Activated CD4-positive, alpha-beta T cell treated with anti-CD3 and anti-CD28 coated beads, Interleukin-2, amount 50 U/mL, for 24 hours (primary cell): ENCODE measurements at places on chromosomes 7 and 10.

DNA sequence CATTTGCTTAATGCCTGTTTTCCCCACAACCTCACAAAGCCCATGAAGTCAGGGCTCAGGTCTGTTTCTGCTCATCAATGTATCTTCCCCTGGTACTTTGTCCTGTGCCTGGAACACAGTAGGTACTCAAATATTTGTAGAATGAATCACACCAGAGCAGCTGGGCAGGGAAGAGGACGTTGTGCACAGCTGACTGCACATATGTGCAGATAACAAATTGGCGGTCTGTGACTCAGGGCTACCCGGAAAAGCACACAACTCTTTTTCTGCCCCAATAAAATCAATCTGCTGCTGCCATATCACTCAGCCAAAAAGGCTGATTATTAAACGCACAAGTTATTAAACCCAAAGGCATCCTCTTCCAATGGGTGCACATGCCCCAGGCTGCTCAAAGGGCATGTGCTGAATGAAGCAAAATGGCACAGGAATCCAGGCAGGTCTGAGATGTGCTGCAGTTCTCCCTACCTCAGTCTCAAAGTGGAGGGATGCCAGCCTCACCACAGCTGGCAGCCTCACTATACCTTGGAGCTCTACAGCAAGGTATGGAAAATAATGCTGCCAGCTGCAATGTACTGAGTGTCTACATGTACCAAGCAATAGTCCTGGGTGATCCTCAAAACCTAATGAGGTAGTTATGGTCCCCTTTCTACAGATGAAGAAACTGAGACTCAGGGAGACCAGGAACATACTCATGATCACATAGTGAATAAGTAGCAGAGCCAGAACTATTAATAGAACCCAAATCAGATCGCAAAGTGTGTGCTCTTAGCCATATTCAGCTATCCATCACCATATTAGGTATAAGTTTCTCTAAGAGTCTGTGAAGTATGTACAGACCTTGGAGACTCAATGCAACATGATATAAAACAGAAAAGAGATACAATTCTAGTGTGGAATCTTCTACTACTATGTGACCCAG, 43.4 kb downstream of the SORBS1 start:
- DNase-seq = no peak

DNA sequence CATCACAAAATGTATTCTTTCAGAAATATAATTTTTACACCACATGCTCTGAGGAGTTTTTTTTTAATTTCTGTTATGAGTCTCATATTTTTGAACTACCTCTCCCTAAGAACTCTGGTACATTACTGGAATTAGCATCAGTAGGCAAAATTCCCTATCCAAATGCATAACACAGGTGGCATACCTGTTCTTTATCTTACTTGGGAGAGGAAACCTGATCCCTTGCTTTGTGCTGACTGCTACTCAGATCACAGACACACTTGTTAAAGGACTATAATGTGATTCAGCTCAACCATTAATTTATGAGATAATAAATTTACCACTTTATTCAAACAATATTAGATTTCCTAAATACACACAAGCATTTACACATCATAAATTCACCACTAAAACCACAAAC, 617.2 kb downstream of the GRM8 start:
- DNase-seq = no peak

GRCh38 chr10:57960406-57960805, 307.3 kb downstream of the IPMK start:
- no peak for DNase-seq

GRCh38 chr10:12561720-12562119, 212.4 kb downstream of the CAMK1D start:
- no peak for DNase-seq

GRCh38 chr7:1859266-1860035, 189.4 kb downstream of the ELFN1 start:
- no peak for DNase-seq

GRCh38 chr7:128692623-128693270, 20.7 kb downstream of the GARIN1A start:
- DNase-seq = no peak

DNA sequence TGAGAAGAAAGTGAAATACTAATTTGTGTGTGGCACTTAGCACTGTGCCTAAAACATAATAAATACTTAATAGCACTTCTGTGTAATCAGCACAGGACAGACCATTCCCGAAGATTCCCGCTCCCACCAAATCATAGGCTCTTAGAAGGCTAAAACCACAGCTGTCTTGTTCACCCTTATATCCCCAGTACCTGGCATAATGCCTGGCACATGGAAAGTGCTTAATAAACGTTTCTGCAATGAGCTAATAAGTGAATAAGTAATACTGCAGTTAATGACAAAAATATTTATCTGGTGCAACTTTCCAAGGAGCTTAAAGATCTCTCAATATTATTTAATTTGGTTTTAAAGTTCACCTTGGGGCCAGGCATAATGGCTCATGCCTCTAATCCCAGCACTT, 43.2 kb downstream of the MTURN start:
- DNase-seq = no peak

DNA sequence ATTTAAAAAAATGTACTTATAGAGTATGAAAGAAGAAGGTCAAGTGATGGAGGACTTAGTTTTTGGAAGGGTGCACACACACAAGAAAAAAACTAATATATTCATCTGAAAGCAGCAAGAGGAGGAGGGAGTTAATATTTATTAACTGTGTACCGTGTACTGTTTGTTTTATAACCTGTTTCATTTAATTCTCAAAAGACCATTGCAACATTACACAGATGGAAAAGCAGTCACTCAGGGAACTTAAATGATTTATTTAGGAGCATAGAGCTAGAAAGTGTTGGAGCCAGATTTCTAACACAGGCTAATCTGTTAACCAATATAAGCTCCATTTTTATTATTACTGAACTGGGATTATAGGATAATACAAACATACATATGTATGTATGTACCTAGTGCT, 36.7 kb downstream of the GLCCI1 start:
- no peak for DNase-seq

- DNase-seq = no peak
These were observed 67.8 kb downstream of the EGFR start for GRCh38 chr7:55086413-55087201.

DNA sequence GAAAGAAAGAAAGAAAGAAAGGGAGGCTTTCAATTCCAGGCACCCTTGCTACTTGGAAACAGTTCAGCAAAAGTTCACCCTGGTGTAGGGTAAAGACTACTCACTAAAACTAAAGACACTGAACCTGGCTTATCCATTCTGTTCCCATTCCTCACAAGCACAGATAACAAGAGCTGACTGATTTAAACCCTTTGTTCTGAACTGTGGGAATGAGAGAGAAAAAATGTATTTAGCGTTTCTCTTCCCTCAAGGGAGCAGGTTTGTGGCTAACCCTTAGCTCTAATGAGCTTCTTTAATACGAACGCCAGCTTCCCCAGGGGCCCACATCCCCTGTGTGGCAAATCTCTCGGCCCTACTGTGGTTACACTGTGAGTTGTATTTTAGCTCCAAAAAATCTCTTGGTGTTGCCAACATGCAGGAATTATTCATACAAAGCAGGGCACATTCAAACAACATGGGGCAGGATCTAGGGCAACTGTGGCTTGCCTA, 23.3 kb downstream of the PRTFDC1 start:
- DNase-seq = no peak

DNA sequence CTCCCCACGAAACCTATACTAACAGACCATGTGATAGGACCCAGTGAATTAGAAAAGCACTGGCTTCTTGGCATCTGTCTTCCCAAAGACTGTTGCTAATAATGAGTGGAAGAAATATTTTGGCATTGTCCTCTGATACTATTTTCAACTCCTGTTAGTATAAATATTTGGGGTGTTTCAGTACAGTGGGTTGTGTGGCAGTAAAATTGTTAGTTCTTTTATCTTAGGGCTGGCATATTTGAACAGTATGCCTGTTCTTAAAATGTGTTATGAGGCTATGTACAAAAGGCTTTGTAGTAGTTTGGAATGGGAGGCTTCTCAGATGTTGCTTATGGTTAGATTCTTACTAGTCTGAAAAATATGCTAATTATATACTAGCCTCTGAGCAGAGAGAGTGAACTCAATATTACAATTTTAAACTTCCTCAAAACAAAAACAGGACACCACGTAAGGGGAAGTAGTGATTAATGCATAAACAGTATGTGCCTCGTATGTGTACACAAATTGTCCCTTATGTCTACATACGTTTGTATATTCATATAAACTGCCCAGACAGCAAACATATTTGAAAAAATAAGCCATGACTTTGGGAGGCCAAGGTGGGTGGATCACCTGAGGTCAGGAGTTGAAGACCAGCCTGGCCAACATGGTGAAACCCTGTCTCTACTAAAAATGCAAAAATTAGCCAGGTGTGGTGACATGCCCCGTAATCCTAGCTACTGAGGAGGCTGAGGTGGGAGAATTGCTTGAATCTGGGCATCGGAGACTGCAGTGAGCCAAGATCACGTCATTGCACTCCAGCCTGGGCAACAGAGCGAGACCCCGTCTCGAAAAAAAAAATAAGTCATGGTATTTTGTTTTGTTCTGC, 115.4 kb downstream of the ARID5B start:
- no peak for DNase-seq

GRCh38 chr7:101542527-101543241, 86.4 kb downstream of the MYL10 start:
- peak; percentile 71 for DNase-seq

DNA sequence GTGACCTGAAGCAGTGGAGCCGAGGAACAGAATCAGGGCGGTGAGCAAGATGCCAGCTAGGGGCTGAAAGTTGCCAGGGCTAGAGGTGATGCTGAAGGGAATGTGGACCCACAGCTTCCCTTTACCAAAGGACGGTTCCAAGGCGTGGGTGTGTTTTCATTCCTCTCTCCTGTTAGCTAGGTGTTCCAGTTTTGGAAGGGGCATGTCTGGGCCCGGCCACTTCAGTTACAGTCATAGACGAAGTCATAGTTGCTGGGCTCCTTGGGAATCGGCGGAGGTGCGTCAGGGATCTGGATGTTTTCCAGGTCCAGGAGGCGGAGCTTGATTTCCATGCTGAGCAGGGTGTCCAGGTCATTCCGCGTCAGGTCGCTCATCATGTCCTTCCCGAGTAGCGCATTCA, 131.0 kb upstream of the AOAH start:
- no peak for DNase-seq

- no peak for DNase-seq
These were observed 68.5 kb downstream of the PTPRN2 start for GRCh38 chr7:158518980-158519632.

DNA sequence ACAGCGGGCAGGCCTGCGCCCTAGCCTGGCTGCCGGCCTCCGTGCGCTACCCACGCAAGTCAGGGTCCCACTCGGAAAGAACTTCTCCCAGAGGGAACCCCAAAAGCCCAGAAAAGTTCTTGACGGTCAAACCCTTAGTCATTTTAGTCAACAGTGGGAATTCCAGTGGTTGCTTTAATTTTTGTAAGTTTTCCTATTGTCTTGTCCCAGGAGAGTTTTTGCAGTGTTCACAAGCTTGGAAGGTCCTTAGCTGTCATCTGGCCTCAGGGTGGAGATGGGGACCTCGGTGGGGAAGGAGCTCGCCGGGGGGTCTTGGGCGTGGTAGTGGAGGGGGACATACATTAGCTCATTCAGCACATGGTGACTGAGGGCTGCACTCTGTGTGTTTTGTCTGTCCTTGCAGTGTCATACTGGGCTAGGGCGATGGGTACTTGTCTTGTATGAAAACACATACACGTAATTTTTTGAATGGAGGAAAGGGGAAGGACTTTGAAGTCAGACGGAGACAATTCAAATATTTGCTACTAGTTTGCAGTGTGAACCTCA, 736 bp downstream of the MINDY4 start:
- DNase-seq = no peak

GRCh38 chr7:159065852-159066480, 78.7 kb downstream of the VIPR2 start:
- no peak for DNase-seq

DNA sequence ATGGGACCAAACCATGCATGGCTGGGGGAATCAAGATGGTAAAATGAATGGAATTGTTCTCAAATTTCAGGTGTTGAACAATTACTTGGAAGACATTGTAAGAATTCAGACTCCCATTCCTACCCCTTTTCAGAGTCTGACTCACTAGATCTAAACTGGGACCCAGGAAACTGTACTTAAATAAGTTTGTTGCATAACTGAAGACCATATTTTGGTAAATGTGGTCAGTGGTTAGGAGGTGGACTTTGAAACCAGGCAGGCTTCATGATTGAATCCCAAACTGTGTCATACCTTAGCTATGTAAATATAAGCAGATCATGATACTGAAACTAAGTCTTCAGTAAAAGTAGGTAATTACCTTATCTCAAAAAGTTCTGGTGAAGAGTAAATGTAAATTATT, 41.7 kb downstream of the ZWINT start:
- no peak for DNase-seq

GRCh38 chr7:143931739-143932138, 3.3 kb upstream of the OR2F2 start:
- DNase-seq = no peak

- no peak for DNase-seq
These were observed 20.7 kb downstream of the PDIA4 start for GRCh38 chr7:149007611-149008010.

GRCh38 chr10:77348082-77348481, 289.5 kb downstream of the KCNMA1 start:
- DNase-seq = no peak

DNA sequence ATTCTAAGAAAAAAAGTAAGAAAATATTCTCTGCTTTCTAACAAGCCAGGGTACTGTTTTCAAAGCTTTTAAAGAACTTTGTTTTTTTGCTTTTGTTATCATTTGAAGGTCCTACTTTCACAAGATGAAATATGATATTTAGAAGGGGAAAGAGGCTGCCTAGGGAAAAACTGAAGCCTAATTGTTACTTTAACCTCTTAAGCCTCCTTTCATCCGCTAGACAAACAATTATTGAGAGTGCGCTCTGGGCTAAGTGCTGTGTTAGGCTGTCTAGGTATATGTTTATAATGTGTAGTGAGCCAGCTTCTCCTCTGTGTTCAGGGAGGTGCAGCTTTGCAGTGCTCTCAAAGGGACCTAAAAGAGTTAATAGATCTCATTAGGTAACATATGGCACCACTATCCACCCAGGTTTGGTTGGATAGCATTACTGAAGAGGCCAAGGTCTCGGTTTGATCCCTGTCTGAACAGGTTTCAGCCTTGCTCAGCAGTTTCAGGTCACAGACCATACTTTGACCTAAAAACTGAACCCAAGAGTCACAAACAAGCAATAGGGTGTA, 17.9 kb downstream of the PDK4 start:
- no peak for DNase-seq

DNA sequence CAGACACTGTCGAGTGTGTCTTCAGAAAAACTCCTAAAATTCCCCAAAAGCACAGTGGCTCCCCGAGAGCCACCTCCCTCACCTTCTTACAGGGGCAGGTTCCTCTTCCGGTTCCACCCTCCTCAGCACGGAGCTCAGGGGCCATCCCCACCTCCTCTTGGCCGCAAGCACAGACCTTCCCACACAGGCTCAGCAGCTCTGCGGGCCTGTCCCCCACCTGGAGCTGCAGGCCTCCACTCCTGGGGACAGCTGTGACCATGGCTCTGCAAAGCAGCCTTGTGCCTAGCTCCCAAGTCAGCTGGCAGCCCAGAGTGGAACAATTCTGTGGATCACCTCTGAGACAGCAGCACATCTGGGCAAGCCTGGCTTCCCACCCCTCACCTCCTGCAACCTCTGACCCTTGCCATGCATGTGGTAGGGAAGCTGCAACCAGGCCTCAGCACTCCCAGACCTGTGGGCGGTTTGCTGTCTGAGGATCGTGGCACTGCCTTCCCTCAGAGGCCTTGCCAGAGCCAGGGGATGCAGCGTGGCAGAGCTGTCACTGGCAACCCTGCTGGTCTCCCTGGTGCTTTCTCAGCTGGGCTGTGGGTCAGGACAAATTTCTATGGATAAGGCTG, 79.7 kb downstream of the ALOX5 start:
- DNase-seq = no peak

GRCh38 chr10:29849126-29849833, 210.1 kb downstream of the JCAD start:
- DNase-seq = no peak
